LNCaP clone FGC (cell line): ENCODE measurements at places on chromosomes 13 and 19.

DNA sequence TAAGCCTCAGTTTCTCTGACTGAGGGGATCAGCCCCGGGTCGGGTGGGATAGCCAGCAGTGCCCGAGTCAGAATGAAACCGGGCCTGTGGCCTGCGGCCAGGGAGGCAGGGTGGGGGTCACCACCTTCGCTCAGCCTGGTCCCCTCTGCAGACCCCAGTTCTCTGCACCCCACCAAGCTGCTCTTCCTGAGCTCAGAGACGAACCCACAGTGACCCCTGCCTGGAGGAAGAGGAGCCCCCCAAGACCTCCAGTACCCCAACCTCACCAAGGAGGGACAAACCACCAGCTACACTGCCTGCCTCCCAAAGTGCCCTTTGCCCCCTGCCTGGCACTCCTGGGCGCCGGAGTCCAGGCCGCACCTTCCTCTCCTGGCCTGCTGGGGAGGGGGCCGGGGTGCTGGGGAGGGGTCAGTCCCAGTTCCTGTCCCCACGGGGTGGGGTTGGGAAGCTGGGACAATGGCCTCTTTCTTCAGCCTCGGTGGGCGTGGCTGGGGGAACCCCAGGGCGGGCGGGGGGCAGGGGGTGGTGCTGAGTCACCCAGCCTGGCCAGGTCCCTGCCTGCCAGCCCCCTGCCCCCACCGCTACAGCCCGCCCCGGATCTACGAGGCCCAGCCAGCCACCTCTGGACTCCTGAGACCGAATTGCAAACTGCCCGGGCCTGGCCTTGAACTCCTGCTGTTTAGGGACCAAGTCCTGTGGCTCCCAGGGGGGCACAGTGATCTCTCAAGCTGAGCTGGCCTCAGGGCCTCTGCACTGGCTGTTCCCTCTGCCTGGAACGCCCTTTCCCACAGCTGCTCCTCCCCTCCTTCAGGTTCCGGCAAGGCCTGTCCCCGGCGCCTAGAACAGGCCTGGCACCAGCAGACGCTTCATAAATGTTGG lies 14.3 kb downstream of the ZBTB7A start:
- no peak for DNase-seq

DNA sequence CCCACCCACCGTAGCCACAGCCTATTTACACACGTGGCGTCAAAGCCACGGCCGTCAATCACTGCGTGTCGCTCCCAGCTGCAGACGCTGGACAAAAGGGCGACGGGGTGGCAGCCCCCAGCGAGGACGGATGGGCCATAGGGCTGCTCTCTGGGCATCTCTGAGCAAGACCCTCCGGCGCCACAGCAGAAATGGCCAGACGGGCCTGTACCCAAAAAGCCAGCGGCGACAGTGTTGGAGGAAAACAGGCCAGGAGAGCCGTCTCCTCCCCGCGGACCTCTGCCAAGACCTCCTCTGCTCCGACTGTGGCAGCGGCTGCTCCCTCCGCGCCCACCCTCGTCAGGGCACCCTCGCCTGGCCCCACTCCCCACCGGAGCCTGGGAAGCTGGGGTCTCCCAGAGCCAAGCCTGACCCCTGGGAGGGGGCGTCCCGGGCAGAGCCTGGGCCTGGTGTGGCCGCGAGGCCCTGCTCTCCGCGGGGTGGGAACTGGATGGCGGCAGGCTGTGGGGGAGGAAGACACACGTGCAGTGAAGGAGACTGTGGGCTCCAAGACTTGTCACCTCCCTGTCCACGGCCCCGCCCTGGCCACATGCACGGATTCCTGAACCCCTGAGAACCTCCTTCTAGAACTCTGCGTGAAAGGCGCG lies 2.7 kb downstream of the C2CD4C start:
- no peak for DNase-seq

- DNase-seq = no peak
Measured at GRCh38 chr13:98665638-98665995, 86.9 kb downstream of the SLC15A1 start.

DNA sequence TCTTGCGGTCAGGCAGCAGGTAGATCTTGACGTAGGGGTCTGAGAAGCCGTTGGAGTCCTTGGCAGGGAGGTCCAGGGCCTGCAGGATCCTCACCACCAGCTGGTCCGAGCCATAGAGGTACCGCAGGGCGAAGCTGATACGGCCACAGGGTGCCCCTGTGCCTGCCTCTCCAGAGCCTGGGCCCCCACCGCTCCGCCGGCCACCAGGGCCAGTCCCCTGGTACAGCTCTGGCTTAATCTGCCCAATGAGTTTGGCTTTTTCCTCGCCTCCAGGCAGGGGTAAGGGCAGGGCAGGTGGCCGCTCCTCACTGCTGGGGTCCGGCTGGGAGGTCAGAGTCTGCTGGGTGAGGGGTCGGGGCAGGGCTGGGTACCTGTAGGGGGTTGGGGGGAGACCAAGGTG lies 9.9 kb downstream of the SYT3 start:
- no peak for DNase-seq

DNA sequence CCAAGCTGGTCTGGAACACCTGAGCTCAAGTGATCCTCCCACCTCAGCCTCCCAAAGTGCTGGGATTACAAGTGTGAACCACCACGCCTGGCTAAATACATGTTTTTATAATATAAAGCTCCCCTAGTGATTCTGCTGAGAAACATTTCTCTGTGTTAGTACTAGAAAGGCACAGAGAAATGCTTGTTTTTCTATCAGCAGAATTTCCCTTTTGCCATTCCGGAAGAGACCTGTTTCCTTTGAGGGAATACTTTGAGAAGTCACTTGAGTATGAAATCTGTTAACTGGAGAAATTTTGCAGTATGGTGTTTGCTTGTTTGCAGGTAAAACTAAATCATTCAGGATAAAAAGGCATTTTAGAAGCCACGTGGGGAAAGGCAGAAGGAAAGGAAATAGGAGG lies 4.4 kb upstream of the NLRP12 start:
- DNase-seq = no peak

DNA sequence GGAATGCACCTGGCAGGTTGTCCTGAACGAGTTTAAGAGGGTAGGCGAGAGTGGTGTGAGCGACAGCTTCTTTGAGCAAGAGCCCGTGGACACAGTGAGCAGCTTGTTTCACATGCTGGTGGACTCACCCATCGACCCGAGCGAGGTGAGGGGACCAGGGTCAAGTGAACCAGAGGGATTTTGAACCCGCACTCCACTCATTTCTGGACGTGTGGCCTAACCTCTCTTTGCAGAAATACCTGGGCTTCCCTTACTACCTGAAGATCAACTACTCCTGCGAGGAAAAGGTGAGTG lies 1.7 kb downstream of the CATSPERG start:
- no peak for DNase-seq

- no peak for DNase-seq
Measured at GRCh38 chr19:4229179-4229931, at the start of gene EBI3. Gene EBI3, plus strand, starts transcription at chr19:4229523. Its CDS starts 28 bp downstream, at chr19:4229551.

DNA sequence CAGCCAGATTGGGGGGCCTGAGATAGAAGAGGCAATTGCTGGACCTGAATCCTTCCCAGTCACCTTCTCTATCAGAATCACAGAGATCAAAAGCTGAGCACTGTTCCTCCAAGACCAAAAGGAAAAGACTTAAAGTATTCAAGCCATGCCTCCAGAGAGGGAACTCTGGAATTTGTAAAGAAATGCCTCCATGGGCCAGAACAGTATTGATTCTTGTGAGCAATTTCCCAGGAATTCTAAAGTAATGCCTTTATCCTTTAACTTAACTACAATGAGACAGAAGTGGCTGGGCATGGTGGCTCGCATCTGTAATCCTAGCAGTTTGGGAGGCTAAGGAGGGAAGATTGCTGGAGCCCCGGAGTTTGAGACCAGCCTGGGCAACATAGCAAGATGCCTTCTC lies 148.8 kb downstream of the FLT1 start:
- no peak for DNase-seq

DNA sequence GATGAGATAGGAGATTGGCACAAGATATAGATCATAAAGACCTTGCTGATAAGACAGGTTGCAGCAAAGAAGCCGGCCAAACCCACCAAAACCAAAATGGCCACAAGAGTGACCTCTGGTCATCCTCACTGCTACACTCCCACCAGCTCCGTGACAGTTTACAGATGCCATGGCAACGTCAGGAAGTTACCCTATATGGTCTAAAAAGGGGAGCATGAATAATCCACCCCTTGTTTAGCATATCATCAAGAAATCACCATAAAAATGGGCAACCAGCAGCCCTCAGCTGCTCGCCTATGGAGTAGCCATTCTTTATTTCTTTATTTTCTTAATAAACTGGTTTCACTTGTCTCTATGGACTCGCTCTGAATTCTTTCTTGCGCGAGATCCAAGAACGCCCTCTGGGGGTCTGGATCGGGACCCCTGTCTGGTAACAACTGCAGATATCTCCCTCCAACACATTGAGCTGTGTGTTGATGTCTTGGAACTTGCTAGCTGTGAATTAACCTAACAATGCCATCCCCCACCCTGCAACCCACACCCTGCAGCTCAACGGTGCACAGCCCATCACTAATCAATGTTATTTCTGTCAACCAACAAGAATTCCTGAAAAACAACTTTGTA lies 27.1 kb upstream of the GRTP1 start:
- DNase-seq = no peak

DNA sequence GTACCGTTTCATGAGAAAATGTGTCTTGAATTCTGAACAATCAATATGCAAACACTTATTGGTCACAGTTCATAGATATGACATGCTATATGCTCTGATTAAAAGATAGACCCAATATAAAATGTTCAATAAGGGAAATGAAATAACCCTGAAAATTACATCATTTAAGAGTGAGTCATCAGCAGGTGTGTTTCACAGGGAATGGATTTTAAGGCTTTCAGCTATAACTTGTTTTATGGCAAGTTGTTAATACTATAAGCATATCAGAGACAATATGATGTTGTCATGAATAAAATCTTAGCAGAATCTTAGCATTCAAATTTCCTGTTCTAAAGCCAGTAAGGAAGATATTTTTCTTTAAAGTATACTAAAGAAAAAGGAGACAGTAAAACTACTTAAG lies 483.4 kb upstream of the PCDH9 start:
- no peak for DNase-seq

DNA sequence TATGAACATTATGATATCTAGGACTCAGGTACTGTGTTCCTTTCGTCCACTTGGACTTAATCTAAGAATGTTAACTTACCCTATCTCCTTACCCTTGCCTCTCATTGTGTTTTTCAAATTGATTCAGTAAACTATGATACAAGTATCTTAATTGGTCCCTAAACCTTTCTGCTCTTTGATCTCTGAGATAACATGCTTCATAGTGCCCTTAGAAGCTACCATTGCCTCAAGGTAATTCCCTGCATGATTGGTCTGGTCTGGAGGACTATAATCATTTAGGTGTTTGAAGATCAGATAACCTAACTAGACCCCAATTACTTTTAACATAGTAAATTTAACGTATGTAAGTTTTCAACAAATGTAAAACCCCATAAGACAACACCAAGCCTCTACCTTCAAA lies 169.9 kb upstream of the NBEA start:
- no peak for DNase-seq

DNA sequence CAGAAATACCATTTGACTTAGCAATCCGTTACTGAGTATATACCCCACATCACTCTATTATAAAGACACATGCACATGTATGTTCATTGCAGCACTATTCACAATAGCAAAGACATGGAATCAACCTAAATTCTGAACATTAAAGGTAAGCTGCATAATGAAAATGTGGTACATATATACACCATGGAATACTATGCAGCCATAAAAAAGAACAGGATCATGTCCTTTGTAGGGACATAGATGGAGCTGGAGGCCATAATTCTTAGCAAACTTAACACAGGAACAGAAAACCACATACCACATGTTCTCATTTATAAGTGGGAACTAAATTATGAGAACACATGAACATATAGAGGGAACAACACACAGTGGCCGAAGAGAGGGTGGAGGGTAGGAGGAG lies 85.2 kb downstream of the NDFIP2 start:
- no peak for DNase-seq

DNA sequence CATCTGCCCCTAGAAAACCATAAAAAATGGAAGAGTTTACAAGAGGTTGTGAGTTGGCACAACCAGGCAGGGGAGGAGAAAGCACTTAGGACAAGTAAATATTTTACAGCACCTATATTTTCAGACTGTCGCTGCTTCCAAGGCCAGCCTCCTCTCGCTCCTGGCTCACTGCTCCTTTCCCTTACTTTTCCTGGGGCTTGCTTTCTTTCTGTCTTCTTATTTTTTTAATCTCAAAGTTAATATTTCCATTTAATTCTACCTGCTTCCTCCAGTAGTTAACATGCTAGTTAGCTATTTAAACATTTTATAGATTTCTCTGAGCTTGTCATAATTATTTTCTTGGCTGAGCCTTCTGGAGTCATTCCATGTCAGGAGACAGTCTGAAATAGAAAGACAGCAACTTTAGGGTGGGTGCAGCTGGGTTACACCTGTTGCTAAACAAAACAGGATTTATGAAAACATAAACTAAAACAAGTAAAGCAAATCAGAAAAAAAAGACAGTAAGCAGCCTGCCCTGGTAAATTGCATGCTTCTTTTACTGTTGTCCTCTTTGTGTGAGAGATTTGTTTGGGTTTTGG lies 330.1 kb downstream of the DLEU7 start:
- peak; percentile 78 for DNase-seq

DNA sequence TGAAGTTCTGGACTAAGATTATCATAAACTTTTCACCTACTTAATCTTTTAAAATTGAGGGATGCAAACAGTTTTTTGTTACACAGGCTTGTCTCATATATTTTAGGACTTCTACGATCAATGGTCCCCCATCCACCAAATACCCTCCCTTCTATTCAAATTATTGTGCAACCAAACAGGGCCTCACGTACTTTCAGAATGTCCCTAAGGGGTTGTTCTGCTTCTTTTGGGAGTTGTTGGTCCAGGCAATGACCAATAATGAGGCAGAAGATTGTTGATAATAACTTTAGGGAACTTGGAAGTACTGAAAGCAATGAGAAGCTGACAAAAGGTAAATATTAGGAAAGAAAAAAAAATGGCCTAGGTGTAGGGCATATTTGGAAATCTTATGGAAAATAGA lies 2.9 kb downstream of the DNAJC15 start:
- DNase-seq = no peak

- DNase-seq = no peak
Measured at GRCh38 chr19:49094505-49095482, 9.5 kb downstream of the SNRNP70 start.

GRCh38 chr19:42132030-42132628 lies at the start of gene POU2F2:
Gene POU2F2, minus strand, starts transcription at chr19:42132446. Its CDS starts 35 bp downstream, at chr19:42132411.
- DNase-seq = no peak

DNA sequence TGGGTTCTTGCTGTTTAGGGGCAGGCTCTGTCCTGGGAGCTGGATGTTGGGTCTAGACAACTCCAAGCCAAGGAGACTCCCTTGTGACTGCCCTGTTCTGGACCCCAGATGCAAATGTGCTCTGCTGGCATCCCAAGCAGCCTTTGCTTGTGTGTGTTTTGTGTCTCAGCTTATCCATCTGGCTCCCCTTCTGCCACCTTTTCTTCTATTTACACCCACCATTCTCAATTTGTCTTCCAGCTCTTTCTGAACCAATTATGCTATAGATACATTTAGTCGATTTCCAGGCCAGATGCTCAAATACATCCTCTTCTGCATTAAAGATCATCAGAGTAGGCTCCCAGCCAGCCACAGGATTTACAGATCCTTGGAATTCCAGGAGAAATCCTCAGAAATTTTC lies 115.0 kb upstream of the SLC7A1 start:
- DNase-seq = no peak
